ENCODE measurements at places on chromosomes 13 and 19. TPM values are rescaled to one million over a fixed set of nuclear protein-coding genes. Genes with fewer than 3 reads are reported as not detected.
A peak's percentile ranks its signal among the peaks of the same experiment; 100 is the strongest.

DNA sequence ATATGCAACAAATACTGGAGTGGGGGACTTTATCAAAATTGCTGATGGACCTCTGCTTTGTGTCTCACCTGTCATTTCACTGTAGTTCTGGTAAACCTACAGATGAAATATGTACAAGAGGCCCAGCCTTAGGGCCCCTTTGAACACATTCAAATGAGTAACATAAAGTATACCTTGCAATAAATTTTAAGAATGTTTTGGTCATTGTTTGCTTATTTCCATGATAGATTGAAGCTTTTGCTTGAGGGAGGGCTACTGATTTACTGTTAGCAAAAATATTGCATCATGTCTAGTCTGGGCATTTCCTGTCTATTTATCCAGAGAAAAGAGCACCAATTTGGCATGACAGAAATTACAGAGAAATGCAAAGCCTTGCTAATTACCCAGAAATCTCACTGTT is 705.5 kb upstream of the PCDH9 start:
- DNase-seq: no peak

DNA sequence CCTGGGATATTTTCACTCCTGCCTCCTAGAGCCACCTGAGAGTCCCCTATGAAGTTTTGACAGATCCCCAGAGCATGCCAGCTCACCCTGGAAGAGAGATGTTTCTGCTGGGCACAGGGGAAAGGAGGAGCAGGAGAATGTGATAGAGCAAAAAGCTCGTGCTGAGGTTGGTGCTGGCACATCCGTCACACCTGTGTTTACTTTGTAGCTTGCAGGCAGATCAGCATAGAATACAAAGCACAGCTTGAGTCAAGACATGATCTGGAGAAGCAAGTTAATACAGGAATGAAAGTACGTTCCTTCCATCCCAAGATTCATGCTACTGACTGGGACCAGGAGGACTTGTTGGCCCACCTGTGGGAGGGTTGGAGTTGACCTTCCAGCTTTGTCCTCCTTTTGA is 46.1 kb downstream of the HSPH1 start:
- DNase-seq: no peak

GRCh38 chr13:105908586-105908985 is 626.9 kb downstream of the EFNB2 start:
- no peak for DNase-seq

DNA sequence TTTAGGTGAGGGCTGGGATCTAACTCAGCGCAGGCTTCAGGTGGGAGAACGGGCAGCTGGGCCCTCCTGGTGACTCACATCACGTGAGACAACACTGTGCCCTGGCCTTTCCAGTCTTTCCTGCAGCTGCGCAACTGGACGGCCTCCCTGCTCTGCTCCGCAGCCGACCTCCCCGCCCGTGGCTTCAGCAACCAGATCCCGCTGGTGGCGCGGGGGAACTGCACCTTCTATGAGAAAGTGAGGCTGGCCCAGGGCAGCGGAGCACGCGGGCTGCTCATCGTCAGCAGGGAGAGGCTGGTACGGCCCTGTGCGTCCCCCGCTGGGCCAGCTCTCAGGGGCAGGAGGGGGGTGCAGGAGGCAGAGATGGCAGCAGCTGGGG is 8.8 kb downstream of the SPPL2B start:
- DNase-seq: peak; percentile 87

GRCh38 chr13:99278200-99278599 is 20.0 kb upstream of the GPR18 start:
- no peak for DNase-seq

GRCh38 chr13:30466358-30466714 is 600 bp upstream of the HMGB1 start:
- DNase-seq: peak; percentile 24

DNA sequence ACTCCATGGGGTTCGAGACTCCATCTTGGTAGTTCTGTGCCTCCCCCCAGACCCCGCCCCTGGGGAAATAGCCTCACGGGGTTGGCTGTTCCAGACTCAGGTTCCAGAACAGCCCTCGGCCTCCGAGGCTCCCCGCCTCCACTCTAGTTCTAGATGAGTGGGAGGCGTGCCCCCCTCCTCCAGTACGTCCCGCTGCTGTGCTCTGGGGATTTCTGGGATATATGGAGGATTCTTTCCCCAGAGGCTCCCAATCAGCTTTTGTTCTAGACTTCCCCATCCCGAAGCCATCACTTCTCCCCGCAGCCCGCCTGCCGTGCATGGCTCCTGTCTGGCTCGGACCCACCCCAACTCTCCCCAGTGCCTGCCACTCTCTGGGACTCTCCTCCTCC is 1.9 kb upstream of the CACNG7 start:
- no peak for DNase-seq

DNA sequence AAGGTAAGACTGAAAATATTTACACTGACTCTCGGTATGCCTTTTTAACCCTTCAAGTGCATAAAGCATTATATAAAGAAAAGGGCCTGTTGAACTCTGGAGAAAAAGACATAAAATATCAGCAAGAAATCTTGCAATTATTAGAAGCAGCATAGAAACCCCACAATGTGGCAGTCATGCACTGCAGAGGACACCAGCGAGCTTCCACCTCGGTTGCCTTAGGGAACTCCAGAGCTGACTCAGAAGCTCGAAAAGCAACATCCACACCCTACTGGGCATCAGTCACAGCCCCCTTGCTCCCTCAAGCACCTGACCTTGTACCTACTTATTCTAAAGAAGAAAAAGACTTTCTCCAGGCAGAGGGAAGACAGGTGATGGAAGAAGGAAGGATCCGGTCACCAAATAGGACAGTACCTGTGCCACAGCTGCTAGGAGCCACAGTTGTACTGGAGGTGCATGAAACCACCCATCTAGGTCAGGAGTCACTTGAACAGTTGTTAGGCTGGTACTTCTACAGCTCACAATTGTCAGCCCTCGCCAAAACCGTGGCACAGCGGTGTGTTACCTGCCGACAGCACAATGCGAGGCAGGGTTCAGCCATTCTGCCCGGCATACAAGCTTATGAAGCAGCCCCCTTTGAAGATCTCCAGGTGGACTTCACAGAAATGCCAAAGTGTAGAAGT is 2.9 kb downstream of the ZNF816 start:
- DNase-seq: no peak

GRCh38 chr19:20612711-20613316 is 47.2 kb upstream of the ZNF737 start:
- DNase-seq: no peak

- DNase-seq: no peak
Observed at GRCh38 chr13:35923347-35923746, 207.8 kb downstream of the DCLK1 start.

DNA sequence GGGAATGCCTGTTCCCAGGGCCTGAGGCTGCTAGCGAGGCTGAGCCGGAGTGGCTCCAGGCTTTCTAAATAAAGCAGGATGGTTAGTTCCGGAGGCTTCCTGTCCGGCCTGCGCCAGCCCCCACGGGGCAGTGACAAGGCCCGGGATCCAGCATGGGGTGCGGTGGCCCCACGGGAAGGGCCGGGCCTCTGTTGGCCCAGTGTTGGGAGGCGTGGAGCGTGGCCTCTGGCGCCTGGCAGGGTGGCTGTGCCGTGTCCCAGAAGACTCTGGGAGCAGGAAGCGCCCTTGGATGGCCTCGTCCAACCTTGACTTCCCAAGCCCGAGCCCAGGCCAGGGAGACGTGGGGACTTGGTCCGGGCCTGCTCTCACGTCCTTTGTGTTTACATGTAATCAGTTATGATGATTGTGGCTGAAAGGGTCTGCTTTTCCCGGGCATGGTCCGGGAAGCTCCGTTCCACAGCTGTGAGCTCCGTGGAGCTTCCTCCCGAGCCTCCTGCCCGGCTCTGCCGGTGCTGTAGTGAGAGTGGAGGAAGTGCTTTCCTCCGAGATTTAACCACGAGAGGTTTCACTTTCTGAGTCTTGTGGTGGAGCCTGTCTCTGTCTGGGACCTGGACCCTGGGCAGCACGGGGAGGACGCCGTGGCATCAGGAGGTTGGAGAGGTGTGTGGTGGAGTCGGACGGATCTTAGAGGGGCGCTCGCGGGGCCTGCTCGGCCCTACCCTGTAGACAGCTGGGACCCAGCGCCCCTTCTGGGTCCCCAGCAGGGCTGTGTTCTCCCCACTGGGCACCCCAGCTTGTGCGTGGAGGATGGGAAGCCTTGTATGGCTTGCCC is 4.6 kb downstream of the GNA11 start:
- DNase-seq: no peak

GRCh38 chr13:108326309-108326708 is 56.8 kb downstream of the TNFSF13B start:
- no peak for DNase-seq

DNA sequence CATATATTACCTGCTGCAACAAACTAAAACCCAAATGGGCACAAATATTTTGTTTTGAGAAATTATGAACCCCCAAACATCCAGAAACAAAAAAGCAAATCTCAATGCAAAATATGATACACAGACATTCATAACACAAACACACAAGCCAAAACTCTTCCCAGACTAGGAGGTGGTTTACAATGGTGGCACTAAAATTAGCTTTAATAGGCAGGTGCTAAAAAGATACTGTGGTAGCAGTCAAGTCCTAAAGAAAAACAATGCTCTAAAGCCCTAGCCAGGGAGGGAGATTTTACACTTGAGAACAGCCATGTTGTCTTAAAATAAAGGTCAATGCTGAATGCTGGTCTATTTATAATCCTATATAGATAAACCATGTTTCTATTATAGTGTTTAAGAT is 65.0 kb downstream of the DOCK9 start:
- no peak for DNase-seq

DNA sequence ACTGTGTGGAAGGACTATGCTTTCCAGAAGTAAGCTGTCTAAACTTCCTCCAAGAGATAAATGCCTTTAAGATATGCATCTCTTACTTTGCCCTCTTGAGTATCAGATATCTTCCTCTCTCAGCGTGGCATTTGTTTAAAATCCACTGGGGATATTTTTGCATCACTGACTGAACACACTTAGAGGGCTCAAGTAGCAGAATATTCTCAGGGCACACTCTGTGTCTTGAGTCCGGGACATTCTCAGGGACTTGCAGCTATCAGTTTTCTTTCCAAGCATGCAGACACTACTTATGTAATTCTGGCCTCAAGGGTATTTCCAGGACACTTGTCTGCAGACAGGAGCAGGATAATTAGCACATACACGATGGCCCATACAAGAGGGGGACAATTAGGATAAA is 84.7 kb downstream of the ERCC5 start:
- no peak for DNase-seq

GRCh38 chr13:31843044-31843443 is 103.7 kb downstream of the RXFP2 start:
- DNase-seq: no peak

GRCh38 chr13:22883956-22884355 is 296.8 kb upstream of the SGCG start:
- DNase-seq: no peak

- no peak for DNase-seq
Observed at GRCh38 chr13:21338156-21338555, 120.9 kb downstream of the ZDHHC20 start.

LILRB4 gene
- 1.3 TPM for polyA plus RNA-seq

SERPINE3 gene
- 1.4 TPM for polyA plus RNA-seq

PABPC3 gene
- 0.83 TPM for polyA plus RNA-seq

ATP4A gene
- 0.03 TPM for polyA plus RNA-seq

GTF3A gene
- polyA plus RNA-seq: 80.3 TPM
